ENCODE measurements at places on chromosomes 3 and 15.

DNA sequence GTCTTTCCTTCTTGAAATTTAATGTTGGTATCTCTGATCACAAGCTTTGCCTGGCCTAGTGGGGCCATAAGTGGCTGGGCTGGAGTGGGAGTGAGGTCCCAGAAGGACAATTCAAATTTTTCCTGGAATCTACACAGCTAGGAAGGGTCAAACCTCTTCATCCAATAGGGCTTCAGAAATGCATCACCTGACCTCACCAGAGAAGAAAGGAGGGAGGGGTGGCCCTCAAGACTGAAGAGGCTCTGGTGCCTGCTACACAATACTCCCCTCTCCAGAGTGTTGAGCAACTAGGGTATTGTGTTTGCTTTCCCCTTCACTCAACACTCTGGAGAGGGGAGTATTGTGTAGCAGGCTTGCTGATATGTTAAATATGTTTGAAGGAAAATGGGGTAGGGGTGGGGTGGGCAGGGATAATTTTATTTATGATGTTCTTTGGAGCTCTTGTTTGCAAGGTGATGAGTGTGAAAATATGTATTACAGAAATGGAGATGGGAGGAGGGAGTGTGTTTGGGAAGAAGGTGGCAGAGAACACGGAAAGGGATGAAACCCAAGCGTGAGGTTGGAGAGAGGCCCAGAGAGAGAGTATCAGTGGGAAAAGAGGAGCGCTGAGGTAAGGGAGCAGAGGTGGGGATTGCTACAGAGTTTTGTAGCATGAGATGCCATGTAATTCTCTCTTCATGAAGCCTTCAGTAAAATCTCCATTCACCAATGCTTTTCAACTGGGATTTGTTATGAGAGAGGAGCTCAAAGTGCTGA, 5.7 kb upstream of the KLHL24 start:
- DNase-seq: no peak

DNA sequence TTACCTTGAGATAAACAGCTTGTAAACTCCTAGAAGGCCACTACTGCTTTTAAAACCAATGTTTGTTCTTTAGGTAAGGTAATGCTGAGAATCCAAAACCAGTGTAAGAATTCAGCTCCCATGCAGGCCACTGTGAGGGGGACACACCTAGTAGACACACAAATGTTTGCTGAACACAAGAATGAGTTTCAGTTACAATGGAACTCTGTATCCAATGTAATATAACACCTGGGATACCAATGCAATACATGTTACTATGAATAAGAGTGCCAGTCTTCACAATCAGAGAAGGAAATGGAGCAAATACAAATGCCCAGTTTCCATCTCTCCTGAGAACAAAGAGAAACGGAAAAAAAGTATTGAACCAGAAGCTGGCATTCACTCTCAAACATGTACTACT, 65.9 kb downstream of the IGF2BP2 start:
- DNase-seq: no peak

DNA sequence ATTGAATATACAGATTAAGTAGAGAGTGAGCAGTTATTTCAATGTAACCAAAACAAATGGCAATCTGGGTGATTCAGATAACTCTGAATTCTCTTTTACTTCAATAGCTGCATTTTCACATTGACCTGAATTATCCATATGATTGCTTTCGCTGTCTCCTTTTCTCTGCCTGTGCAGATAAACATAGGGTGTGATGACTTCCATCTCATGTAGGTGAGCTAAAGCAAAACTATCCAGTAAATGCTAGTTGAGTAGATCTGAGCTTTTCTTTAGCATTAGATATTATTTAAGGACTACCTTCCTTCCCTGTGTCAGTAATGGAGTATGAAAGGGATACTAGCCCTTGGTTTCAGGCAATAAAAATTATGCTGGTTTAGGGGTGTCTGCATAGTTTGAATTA, 288.6 kb downstream of the OXSM start:
- DNase-seq: no peak

GRCh38 chr3:34037260-34037659, 238.8 kb downstream of the PDCD6IP start:
- no peak for DNase-seq

DNA sequence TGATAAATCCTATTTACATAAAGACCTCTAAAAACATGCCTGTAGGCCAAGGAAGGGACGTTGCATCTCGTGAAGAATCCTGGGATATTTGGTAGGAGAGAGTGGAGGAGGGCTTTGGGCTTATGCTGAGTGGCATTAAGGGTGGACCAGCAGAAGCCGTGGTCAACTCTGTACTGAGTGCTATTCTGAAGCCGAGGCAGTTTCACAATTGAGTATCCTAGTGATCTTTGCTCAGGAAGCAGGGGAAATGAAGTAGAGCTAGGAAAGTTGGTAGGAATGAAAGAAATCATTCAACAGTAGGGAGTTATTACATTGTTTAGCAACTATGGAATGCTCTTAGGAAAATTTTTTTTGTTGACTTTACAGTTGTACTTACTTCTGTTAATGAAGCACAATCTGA, 24.2 kb downstream of the MCTP2 start:
- no peak for DNase-seq

- DNase-seq: no peak
Measured at GRCh38 chr3:178802993-178803693, 266.9 kb downstream of the KCNMB2 start.

GRCh38 chr3:10814623-10815022, 1.4 kb upstream of the SLC6A11 start:
- DNase-seq: no peak

DNA sequence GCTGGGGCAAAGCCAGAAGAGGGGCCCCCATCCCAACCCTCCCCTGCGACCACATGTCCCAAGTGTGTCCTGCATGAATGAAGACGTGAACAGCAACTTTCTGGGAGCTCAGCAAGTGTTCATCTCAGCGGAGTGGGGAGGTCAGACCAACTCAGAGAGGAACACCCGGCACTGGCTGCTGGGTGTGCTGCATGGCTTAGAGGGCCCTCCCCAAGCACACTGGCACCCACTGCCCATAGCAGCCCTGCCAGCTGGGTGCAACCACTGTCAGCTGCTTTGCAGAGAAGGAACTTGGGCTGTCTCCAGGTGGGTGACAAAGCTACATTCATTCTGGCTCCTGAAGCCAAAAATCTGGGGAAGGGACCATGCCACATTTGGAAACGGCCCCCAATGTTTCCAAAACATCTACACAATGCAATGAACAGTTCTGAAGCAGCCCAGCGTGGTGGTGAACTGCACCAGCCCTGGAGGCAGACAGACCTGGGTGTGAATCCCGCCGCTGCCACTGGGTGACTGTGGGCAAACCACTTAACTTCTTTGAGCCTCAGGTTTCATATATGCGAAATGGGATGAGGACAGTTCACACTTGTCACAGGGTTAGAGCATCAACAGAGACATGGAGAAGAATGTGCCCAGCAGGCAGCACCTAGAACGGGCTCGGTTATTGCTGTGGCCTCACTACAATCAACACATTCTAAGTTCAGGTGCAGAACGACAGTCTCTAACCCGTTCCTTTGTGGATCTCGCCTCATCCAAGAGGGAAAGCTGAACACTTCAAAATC, 145.4 kb downstream of the NUP210 start:
- DNase-seq: no peak

GRCh38 chr3:107654218-107654617, 131.5 kb downstream of the BBX start:
- no peak for DNase-seq

GRCh38 chr15:70259640-70260508, 162.2 kb upstream of the TLE3 start:
- peak; percentile 51 for DNase-seq

Measured in OCI-LY7 (cell line).